ENCODE measurements at places on chromosomes 5 and 9. TPM values are rescaled to one million over a fixed set of nuclear protein-coding genes. Genes with fewer than 3 reads are reported as not detected.

The SCGB3A2 gene
- total RNA-seq, result not detected

DNA sequence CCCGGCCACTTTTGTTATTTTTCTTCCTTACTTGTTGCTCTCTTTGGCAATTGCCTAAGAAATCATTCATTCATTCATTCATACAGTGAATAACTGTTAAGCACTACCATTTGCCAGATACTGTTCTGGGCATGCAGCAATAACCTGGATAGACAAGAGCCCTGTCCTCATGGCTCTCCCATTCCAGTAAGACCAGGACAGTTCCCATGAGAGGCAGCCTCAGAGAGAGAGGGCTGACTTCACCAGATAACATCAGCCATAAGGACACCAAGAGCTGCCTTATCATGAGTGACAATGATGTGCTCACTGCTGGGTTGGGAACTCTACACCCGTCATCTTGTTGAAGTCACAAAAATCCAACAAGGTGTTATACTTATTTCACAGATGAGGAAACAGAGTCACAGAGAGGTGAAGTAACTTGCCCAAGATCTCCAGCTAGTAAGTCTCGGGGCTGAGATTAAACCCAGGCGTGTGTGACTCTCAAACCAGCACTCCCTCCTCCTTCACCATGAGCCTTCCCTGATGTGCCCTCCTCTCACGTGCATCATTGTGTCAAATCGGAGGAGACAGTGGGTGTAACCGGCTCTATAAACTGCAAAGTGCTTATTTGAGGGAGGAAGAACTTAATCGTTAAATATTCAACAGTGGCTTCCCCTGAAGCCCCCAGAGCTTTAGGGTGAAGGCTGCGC lies 61.1 kb upstream of the TBC1D2 start:
- no peak for DNase-seq

The CTXN3 gene
- total RNA-seq, result not detected

- DNase-seq, result no peak
These were observed 41.8 kb upstream of the GABBR2 start for GRCh38 chr9:98750364-98751060.

DNA sequence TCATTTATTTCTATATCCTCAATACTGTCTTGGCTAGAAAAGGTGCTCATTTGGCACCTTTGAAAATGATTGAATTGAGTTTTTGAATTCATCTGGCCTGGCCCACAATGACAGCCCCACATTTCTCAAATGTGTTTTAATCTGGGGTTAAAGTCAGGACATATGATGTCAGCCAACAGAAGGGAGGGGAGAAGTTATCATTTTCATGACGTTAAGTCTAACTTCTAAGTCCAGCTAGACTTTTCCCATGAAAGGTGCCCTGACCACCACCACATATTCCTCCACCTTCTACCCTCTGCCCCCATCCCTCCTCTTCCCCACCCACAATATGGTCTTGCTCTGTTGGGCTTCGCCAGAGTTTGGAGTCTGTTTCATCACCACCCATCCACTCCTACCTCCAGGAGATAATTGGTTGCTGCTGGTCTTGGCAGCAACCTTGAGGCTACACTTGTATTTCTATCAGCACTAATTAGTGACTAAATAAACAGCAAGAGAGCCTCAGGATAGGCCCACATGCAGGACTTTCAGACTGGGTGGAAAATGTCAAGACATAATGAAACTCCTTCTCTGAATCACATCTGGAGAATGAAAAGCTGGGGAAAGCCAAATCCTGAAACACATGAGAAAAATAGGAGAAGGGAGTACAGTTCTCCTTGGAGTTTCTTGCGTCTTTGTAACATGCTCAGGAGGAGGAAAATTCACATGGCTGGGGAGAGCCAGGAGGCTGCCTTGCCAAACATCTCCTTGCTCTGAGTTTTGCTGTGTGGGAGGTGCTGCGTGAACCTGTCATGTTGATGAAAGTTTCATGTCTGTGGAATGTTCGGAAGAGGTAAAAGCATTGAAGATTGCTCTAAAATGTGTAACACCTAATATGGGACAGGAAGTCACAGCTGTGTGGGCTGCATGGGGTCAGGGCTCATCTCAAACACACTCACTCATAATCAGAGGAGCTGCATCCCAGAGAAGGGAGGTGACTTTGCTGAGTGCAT lies 544.7 kb upstream of the KLF4 start:
- DNase-seq, result peak; percentile 21

DNA sequence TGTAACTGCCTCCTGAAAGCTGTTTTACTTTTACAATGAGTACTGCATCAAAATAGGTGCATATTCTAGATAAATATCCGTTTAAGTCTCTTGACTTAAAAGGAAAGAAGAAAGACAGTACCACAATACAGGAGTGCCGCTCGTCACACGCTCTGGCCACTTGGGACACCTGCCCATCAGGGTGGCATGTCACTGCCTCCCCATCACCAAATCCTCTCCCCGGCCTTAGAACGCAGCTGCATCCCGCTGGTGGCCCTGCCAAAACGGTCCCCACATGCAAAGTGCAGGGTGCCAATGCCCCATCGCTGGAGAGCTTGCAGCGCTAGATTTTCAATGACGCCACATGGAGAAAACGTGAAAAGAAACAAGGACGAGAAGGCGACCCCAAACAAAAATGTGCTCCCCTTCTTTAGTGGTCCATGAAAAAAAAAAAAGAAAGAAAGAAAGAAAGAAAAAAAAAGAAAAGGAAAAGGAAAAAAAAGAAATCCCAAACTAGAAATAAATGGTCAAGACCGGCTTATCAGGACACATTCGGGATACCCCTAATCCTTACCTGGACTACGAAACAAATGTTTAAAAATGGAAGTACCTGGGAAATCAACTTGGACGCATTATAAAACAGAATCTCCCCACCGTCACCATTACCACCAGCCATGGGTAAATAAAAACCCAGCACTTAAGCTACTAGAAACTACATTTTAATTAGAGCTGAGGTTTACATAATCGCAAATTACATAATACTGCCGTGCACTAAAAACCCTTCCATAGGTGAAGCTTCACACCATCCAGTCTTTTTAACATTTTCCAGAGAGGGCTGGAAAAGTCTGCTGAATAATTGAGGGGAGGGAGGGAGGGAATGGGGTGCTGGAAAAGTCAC lies 1.0 kb downstream of the ANKH start:
- DNase-seq, result peak; percentile 55

DNA sequence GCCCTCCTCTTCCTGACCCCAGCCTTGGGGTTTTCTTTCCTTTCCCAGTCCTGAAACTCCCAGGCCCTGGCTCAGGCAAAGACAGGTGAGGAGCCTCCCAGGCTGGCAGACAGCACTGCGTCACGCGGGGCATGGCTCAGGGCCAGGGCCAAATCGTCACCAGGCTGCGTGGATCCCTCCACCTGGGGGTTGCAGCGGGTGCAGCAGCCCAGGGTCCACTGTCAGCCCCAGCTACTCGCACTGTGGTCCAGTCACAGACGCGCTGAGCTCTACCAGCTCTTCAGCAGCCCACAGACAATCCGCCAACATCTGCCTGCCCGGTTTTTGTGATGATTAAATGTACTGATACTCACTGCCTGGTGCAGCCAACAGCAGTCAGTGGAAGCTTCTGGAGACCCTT lies 12.1 kb downstream of the FAM78A start:
- DNase-seq, result peak; percentile 71

DNA sequence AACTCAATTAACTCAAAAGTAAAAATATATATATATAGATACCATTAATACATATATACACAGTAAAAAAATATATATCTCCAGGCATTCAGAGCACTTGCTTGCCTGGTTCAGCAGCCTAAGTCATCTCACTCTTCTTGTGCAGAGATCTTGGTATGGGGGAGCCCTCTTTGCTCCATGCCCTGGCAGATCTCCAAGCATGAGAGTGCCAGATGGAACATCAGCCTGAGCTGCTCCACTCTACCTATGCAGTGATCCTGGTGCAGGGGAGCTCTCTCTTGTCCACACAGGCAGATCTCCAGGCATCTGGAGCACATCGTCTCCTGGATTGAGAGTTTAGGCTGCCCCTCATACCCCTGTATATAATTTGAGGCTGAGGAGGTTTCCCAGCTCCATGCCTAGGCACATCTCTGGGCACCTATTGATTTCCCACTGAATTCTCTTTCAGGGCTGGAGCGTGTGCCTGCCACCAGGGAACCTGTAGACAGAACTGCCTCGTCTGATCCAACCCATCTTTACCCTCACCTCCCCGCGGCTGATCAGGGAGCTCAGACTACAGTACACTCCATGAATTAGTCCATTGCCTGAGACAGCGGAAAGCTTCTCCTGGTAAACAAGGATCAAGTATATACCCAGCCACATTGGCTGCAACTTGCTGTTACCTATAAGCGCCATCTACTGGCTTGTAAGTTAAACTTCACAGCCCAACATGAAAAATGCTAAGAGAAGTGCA lies 342.4 kb upstream of the GRIA1 start:
- DNase-seq, result no peak

DNA sequence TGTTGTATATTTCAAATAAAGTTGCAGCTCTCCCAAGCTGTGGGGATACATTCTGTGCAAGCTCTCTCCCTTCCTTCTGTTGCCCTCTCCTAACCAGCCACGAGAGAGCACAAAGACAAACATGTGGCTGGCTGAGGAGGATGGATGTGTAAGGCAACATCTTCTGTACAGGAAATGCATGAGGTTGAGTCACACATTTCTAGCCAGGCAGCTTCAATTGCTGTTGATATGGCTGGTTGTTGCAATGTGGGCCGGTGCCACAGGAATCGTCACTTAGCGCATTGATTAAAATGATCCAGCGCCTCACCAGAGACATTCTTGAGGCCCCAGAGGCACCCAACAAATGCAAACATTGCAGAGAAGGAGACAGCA lies 207.1 kb downstream of the ICE1 start:
- DNase-seq, result no peak

DNA sequence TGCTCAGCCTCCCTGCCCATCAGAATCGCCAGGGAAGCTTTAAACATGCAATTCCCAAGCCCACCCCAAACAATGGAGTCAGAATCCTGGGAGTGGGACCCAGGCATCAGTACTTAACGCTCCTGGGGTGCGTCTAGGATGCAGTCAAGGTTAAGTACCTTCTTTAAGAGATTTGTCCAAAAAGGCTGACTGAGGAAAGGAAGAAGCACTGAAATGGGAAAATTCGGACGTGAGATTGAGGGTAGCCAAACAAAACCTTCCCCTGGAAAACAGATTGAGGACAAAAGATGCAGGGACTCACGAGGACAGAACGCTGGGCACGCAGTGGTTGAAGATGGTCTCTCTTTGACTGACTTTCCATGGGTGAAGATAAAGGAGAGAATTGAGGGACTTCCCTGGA lies 143.5 kb downstream of the MTX3 start:
- no peak for DNase-seq

The RBM18 gene
- 41.8 TPM for total RNA-seq

The ACTL7B gene
- not detected for total RNA-seq

DNA sequence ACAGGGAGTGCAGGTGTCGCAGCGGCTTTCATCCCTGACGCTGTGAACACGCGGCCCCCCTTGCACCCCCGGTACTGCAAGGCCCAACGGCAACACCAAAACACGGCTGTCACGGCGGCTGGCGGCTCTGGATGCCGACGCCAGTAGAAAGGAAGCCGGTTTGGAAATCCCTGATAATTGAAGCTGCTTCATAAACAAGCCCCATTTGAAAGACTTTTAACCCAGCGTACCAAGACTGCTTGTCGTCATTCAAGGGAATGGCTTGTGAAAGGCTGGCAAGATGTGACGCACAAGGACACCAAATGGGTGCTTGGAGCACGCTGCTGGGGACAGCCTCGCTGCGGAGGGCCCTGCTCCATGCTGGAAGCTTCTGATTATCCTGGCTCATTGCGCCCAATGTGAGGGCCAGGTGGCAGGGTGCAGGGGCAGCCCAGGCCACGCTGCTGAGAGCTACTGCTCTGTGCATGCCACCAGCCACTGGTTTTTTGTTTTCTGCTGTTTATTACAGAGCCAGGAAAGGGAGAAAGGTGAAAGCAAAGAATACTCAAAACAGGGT lies 63.1 kb downstream of the GTF3C4 start:
- DNase-seq, result no peak

DNA sequence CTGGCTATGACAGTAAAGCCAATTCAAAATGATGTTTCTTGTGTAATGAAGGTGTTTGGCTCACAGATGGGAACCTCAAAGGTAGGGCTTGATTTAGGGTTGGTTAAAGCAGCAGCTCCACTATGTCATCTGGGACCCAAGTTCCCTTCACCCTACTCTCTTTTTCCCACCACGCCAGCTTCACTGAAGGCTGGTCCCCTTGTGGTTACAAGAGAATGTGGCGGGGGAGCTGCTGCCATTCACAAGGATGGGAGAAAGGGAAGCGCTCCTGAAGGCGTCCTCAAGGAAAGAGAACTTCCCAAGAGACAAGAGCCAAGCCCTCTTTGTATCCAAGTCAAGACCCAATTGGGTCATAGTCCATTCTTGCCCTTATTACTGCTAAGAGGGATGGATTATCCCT lies 72.7 kb downstream of the NTRK2 start:
- DNase-seq, result no peak

DNA sequence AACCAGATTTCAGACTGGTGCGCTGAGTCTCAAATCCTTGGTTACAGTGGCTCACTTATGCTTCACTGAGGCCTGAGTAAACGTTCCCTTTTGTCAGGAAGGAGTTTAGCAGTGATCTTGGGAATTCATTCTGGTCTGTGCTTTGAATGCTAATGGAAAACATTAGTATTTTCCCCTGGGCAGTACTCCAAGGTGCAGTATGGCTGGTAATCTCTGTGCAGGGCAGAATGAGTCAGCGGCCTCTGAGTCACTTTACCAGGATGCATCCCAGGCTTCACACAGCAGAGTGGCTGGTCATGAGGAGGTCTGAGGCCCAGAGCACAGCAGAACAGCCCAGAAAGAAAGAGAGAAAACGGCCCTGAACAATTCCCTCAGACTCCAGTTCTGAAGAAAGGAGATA lies 54.0 kb downstream of the PCA3 start:
- DNase-seq, result peak; percentile 35

DNA sequence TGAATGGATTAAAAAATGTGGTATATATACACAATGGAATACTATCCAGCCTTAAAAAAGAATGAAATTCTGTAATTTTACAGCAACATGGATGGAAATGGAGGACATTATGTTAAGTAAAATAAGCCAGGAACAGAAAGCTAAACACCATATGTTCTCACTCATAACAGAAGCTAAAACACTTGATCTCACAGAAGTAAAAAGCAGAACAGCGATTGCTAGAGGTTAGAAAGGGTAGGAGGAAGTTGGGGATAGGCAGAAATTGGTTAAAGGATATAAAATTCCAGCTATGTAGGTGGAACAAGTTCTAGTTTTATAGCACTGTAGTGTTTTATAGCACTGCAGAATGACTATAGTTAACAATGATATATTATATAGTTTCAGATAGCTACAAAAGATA lies 15.8 kb downstream of the MARCHF3 start:
- no peak for DNase-seq

The SLC1A1 gene
- 2.1 TPM for total RNA-seq

The SLC34A1 gene
- total RNA-seq, result not detected

- no peak for DNase-seq
These were observed 14.4 kb upstream of the GALNT10 start for GRCh38 chr5:154176181-154176580.

- DNase-seq, result no peak
These were observed 199.7 kb downstream of the HSPA4 start for GRCh38 chr5:133251296-133252132.
